ENCODE measurements at places on chromosomes 11 and 22. TPM values are rescaled to one million over a fixed set of nuclear protein-coding genes. Genes with fewer than 3 reads are reported as not detected.

Gene MISFA
- under 0.01 TPM for total RNA-seq

DNA sequence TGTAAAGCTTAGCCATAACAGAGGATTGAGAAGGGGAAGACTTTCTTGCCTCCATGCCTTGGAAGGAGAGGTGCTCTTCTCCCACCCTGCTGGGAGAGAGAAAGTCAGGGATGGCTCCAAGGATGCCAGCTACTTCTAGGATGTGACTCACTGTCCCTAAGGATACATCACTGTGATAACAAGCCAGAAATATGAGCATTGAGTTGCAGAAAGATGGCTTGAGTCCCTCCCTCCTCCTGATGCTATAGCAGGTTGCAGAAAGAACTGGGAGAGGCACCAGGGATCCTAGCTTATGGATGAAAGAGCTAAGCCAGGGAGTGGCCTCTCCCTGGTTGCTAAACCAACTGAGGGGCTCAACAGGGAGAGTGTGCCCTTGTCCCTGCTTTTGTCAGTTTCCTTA lies 27.8 kb upstream of the FJX1 start:
- no peak for DNase-seq

DNA sequence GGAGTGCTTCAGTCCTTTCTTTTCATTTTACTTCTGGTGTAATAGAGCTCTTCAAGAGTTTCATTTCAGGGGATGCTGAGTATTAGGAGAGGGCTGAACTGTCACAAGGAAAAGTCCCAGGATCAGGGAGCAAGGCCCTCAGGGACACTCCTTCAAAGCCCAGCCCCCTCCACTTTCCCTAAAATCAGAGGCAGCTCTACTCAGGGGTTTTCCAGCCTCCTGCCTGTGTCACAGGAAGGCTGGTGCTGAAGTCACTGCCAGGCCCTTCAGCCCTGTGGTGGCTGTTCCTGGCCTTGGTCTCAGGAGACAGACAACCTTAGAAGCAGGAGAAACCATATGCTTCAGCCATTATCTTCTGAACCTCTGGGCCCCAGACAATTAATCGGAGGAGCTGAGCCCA lies 36.4 kb upstream of the KIRREL3 start:
- DNase-seq: no peak

Gene C11orf65
- 0.86 TPM for total RNA-seq

DNA sequence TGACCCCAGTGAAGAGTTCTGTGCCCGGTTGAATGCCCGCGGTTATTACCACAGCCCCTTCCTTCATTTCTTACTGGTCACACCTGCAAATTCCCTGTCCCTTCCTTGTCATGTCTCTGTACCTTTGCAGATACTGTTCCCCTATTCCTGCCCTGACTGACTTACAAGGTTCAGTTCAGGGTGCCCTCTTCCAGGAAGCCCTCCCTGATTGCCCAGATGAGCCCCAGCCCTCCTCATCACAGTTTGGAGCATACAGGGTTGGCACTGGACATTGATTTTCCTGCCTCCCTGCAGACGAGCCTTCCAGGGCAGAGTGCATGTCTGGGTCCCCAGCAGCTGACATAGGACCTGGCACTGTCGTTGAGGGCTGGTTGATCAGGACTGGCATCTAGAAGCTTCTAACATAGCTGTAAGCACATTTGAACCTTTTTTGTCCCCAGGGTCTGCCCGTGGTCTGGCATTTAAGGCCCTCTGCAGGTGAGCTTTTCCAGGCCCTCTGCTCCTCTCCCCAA lies 70.4 kb upstream of the SHISAL1 start:
- DNase-seq: no peak

Gene C22orf31
- total RNA-seq: not detected

Gene SEZ6L
- total RNA-seq: not detected

Gene ESAM
- total RNA-seq: 0.43 TPM

Gene OR51B4
- not detected for total RNA-seq

- DNase-seq: no peak
Observed at GRCh38 chr11:131546218-131546895, 175.9 kb downstream of the NTM start.

Gene CASP5
- 0.43 TPM for total RNA-seq

Gene ZBED4
- total RNA-seq: 10.6 TPM

GRCh38 chr11:61265357-61265756 lies 24.4 kb downstream of the PGA5 start:
- no peak for DNase-seq

- DNase-seq: no peak
Observed at GRCh38 chr11:63999349-64000025, 13.2 kb downstream of the OTUB1 start.

Gene MUC15
- total RNA-seq: not detected

DNA sequence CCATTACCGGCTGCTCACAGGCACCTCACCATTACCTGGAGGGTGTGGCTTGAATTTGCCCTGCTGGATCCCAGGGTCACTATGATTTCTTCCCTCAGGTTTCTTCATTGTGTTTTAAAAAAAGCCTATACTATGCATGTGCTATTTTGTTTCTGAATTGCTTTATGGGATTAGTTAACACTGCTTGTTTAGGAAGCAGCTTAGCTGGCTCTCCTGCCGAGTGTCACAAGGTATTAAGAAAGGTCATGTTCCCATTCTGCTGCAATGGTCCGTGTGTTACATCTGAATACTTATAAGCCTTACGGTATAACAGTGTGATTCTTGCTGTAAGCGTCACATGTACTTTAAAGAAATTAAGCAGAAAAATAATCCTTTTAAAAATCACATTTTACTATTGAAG lies 380.6 kb upstream of the B3GAT1 start:
- DNase-seq: no peak

GRCh38 chr11:63763496-63764339 lies 4.9 kb downstream of the ZFTA start:
- no peak for DNase-seq

GRCh38 chr11:69166218-69167115 lies 10.7 kb downstream of the SMIM38 start:
- DNase-seq: peak; percentile 82

Measured in fibroblast of villous mesenchyme (primary cell).